BJ (cell line): ENCODE measurements at places on chromosomes 6 and 20.

DNA sequence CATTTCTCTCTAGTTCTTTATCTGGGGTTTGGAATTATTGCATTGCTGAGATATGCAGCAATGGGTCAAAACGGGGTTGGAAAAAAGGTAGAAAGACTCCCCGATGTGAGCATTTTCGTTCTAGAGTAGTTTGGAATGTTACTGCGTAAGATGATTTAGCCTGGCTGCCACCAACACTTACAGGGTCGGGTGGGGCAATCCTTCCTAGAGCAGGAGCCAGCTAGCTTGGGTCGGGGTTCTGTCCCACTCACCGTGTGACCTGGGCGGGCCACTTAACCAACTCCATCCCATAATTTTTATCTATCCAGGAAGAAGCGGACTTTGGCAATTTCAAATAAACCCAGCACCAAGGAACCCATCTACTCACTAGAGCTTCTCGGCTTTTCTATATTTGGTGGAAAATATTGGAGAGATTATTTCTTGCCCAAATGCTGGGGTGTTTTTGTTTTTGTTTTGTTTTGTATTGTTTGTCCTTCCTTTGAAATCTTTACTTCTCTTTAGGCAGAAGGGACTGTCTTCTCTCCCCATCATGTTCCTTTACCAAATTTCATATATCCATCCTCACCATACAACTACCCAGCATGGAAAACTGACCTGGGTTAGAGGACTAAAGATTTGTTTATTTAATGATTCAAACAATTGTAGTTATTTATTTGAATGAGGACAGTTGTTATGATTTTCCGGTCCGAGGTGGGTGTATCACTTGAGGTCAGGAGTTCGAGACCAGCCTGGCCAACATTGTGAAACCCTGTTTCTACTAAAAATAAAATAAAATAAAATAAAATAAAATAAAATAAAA, 72.4 kb downstream of the GPX5 start:
- no peak for DNase-seq

DNA sequence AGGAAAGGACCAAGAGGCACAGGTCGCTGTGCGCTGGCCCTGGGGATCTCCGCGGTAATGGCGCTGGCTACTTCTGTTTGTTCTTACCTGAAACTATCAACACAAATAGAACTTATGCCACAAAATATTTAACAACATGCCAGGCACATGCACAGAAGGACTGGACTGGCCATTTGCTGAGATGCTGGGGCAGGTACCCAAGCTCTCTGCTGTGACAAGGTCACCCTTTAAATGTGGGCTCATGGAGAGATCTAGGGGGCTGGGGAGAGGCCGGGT, 28.0 kb upstream of the PXDC1 start:
- DNase-seq, result no peak

DNA sequence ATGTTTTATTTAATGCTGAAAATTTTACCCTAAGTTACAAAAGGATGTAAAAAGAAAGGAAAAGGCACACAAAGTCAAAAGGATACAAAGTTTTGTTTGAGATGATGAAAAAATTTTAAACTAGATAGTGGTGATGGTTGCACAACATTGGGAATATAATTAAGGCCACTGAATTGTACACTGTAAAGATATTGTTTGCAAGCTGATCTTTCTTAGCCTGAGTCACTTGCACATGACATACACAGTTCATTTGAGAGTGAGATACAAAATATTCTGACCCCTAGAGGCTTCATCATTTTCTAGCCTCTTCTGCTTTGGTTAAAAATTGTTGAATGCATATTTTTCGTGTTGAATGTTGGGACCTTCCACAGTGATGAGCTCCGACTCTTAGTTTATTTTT, 462.6 kb downstream of the HDGFL1 start:
- no peak for DNase-seq

DNA sequence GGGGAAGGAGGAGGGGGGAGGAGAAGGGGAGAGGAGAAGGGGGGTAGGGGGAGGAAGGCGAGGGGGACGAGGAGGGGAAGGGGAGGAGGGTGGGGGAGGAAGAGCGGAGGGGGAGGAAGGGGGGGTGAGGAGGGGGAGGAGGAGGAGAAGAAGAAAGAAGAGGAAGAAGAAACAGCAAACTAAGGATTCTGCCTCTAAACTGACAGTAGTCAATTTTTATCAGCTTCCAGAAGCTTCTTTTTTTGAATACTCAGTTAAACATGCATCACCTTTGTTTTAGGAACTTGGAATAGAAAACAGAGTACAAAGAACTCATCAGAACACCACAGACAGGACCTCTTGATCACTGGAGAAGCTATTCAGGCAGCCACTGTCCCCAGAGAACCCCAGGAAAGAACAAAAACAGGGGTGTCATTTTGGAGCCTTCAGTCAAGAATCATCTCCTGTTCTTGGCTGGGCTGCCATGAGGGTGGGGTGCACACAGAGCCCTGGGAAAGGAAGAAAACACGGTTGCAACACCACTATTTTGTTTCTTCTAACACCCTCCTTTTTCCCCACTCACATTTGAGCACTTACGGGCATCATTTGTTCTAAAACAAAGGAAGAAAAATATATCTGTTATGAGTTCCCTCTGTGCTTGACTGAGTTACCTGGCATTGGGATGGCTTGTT, 67.4 kb downstream of the TMEM170B start:
- DNase-seq, result no peak

DNA sequence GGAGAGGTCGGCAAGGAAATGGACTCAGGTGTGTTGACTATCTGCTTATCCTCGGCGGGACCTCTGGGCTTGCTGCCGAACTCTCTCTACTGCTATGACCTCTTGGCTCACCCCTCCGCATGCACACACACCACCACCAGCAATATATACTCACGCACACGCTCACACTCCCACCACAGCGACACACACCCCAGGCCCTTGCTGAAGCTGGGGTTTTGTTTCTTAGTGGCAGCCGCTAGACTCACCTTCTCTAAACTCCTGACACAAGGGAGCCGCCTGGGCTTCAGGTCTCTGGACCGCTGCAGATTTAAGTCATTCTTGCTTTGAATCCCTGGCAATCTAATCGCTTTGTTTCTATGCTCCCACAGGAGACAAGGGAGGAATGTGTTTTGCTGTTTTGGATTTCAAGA, 59.4 kb upstream of the BACH2 start:
- no peak for DNase-seq

DNA sequence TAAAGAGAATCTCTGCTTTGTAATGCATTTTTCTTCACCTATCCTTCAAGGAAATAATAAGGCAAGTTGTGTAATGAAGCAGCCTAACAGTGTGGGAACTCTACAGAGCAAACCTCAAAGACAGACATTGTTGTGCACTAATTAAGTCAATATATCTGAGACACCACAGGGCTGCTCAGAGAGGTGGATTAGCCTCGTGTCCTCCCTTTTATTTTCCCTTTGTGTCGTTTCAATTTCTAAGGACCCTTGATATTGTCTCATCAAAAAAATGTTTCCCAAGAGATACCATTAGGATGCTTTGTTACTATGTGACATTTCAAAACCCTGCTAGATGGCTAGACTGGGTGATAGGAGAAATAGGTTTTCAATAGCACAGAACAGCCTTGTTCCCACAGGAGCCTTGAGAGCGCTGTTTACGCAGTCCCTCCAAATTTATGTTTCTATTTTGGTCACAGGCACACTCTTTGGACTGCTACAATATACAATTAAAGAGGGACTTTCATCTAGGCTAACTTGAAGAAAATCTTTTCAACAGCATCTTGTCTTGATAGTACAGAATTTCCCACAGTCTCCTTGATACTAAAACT, 23.1 kb downstream of the UBE3D start:
- no peak for DNase-seq

- no peak for DNase-seq
Measured at GRCh38 chr20:3010985-3011723, 32.3 kb upstream of the GNRH2 start.

- DNase-seq, result no peak
Measured at GRCh38 chr20:59071216-59071615, 28.6 kb upstream of the PRELID3B start.

DNA sequence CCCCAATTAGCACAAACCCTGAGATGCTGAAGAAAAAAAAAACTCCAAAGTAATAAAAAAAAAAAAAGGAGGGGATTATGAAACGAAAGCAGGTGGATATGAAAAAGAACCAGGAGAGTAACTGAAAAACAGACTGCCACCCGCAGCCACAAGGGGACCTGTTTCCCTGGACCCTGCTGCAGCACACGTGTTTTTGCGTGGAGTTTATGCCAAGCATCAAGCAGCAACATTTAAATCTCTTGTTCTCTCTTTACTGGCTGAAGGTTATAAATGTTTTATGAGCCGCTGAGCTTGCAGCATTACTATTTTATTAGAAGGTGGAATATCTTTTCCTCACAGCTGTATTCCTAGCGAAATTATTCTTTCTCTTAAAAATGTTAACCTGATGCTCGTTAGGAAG, 131.6 kb upstream of the OLIG3 start:
- DNase-seq, result no peak

DNA sequence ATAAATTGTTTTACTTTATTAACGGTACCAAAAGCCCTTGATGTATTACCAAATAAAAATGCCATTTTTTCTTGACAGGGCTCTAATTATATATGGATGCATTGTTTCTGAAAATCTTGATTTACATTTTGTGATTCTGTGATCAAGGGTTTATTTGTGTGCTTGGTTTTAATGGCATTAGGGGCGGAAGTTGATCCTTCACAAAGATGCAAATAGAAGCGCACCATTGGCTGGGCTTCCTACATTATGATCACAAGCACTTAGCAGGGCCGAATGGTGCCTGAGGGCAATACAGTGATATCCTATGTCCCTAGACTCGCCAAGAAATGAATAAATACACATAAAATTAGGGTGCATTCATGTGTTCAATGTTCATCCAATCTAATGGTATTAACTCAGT, 172.9 kb upstream of the UST start:
- DNase-seq, result no peak

- DNase-seq, result no peak
Measured at GRCh38 chr6:118135371-118135770, 228.3 kb downstream of the SLC35F1 start.
